Uterus (tissue), 4 donors: ENCODE measurements at places on chromosomes 3 and 15. TPM values are rescaled to one million over a fixed set of nuclear protein-coding genes. Genes with fewer than 3 reads are reported as not detected.

The IL5RA gene
- 3.6 TPM for total RNA-seq

The BNC1 gene
- total RNA-seq: 0.59 TPM

The LRRC31 gene
- total RNA-seq: not detected

The ZNF80 gene
- not detected for total RNA-seq

DNA sequence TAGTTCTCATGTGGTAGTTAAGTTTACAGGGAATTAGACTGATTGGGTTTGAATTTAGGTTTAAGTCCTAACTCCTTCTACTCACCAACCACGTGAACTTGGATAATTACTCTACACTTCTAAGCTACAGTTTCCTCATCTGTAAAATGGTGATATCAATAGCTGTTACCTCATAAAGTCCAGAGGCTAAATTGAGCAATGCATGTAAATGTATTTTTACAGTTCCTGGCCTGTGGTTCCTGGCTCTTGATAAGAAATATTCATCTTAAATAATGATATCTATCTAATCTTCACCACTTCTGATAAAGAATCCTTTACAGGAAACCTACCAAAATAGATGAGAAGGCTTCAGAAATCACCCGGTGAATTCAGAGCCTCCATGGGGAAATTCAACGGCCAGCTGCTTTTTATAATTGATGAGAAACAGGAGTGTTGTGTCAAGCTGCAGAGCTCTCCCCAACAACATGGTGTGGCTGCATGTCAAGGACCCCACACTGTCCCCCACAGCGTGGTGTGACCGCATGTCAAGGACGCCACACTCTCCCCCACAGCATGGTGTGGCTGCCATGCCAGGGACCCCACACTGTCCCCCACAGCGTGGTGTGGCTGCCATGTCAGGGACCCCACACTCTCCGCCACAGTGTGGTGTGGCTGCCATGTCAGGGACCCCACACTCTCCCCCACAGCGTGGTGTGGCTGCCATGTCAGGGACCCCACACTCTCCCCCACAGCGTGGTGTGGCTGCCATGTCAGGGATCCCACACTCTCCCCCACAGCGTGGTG is 80.8 kb upstream of the PEX5L start:
- DNase-seq: no peak

DNA sequence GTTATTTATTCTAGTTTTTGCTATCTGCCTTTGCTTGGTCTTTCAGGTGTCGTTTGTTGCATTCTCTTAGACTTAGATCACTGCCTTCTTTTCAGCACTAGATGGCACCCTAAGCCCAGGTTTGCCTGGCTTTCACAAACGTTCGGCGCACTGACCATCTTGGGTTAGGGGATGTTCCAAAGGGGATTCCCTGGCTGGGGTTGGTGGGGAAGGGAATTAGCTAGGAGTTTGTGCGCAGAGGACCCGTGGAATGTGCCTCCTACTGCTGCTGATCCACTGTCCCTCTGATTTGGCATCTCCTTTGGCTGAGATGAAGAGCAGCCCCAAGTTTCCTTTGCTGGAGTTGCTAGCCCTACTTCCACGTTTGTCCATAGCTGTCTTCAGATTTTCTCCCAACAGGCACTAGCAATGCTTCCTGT is 33.9 kb downstream of the PFN2 start:
- DNase-seq: peak; percentile 16

GRCh38 chr15:57611938-57612337 is 20.2 kb downstream of the MYZAP start:
- peak; percentile 57 for DNase-seq
